ENCODE measurements at places on chromosomes 3 and 15. TPM values are rescaled to one million over a fixed set of nuclear protein-coding genes. Genes with fewer than 3 reads are reported as not detected.

DNA sequence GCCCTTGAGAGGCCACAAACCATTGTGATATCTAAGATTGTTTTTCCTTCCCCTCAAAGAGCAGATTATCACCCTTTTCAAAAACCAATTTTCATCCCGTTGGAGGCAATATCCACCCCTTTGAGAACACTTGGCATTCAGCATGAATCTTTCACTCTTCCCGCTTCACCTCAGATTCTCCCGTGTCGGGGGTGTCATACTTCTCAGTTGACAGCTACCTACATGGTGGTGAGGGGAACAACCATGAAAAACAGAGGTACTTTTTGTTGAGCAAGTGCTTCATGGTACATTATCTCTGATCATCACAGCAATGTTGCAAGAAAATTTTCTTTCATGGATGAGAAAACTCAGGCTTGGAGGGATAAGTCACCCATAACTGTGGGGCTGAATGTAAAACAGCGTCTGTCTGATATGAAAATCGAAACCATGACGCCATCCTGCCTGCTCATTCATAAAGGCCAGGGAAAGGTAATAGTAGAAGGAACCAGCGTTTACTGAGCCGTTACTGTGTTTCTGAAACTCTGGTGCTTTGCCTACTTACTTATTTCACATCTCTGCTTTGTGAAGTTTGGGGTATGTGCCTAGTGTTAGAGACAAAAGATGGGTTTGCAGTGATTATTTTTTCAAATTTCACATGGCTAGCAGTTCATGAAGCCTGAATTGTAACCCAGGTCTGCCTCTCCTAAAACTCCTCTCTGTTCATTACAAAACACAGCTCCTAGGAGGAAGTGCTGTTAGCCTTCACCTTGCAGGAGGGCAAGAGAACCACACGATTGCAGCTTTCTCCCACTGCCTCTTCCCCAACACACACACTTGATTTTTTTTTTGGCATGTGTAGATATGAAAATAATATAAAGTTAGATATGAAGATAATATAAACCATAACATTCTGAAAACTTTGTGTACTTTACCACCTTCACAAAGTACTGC, 35.4 kb downstream of the SV2B start:
- no peak overlapping the region for H3K27ac ChIP-seq
- no peaks in the 10 kb centered on the region for H3K4me1 ChIP-seq
- peaks cover 27% of the 10 kb centered on the region for H3K27me3 ChIP-seq
- no peaks in the 10 kb centered on the region for H3K36me3 ChIP-seq

- peak; percentile 24 for DNase-seq
- no peaks in the 10 kb centered on the region for H3K36me3 ChIP-seq
- H3K4me3 ChIP-seq = no peak overlapping the region
Measured at GRCh38 chr3:2303566-2303965, 204.9 kb downstream of the CNTN4 start.

DNA sequence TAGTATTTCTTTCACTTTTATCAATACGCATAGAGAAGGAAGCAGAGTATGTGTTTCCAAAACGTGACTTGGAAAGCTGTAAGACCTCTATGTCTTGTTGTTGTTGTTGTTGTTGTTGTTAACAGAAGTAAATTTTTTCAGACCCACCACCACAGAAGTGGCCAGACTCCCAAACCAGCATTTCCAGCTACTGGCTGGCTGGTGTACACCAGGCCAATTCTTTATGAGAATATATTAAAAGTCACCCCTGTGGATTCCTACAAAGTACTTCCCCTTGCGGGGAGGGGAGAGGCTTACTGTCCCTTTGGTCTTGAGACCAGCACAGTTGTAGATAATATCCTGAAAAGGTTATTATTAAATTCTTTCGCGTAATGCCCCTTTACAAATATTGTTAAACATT, 1.6 kb upstream of the FOXP1 start:
- no peaks in the 10 kb centered on the region for H3K36me3 ChIP-seq
- peak; percentile 26 for DNase-seq
- H3K27me3 ChIP-seq = no peaks in the 10 kb centered on the region
- H3K27ac ChIP-seq = peak overlapping the region; percentile 92
- peak overlapping the region; percentile 85 for H3K4me3 ChIP-seq

GRCh38 chr3:174336784-174337183, 522.4 kb upstream of the NAALADL2 start:
- no peaks in the 10 kb centered on the region for H3K27me3 ChIP-seq
- H3K4me1 ChIP-seq = no peaks in the 10 kb centered on the region
- H3K36me3 ChIP-seq = no peaks in the 10 kb centered on the region

Gene KIF7
- 0.37 TPM for total RNA-seq

DNA sequence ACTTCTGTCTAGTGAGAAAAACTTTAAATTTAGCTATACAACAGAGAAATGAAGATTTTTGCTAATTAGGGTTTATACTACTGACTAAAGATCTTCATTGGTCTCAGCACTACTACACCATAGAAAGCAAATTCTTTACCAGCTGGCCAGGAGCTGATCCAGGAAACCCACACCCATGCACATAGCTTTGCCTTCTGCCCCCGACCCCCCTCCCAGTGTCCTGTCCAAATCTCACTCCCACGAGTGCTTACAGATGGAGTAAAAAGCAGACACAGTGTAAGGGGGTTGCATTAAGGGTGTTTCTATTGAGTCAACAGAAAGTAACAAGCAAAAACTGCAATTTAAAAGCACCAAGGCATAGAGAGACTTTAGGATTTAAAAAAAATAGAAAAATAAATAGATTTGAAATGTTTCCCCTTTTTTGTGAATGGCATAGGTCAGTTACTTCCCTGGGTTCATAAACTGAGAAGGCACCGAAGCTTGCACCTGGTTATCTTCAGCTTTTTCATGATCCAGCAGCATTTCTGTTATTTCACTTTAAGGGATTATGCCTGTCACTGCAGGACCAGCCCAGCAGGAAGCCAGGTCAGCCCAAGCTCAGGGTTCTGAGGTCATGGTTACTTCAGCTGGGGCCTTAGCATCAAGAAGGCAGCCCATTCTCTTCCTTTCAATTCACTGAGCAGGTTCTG, 124.3 kb downstream of the CTNNB1 start:
- no peaks in the 10 kb centered on the region for H3K4me1 ChIP-seq
- no peaks in the 10 kb centered on the region for H3K36me3 ChIP-seq
- no peak overlapping the region for H3K4me3 ChIP-seq
- DNase-seq = no peak

DNA sequence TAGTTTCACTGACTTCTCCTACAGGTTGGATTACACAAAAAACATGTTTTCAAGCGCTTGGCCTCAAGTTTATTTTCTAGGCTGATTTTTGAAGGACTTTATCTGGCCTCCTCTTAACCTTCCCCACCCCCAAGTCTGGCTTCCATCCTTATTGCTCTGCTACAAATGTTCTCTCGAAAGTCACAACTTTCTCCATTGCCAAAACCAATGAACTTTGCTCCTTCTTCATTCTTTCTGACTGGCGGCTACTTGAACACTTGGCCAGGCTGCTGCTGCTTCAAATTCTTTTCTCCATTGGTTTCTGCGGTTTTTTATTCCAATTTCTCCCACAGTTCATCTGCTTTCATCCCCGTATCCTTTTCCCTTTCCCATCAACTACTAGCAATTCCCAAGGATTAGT, 106.6 kb downstream of the TOP2B start:
- no peak overlapping the region for H3K4me3 ChIP-seq
- peaks cover 3% of the 10 kb centered on the region for H3K27me3 ChIP-seq
- H3K36me3 ChIP-seq = no peaks in the 10 kb centered on the region
- DNase-seq = no peak
- H3K27ac ChIP-seq = no peak overlapping the region
- H3K4me1 ChIP-seq = no peaks in the 10 kb centered on the region

DNA sequence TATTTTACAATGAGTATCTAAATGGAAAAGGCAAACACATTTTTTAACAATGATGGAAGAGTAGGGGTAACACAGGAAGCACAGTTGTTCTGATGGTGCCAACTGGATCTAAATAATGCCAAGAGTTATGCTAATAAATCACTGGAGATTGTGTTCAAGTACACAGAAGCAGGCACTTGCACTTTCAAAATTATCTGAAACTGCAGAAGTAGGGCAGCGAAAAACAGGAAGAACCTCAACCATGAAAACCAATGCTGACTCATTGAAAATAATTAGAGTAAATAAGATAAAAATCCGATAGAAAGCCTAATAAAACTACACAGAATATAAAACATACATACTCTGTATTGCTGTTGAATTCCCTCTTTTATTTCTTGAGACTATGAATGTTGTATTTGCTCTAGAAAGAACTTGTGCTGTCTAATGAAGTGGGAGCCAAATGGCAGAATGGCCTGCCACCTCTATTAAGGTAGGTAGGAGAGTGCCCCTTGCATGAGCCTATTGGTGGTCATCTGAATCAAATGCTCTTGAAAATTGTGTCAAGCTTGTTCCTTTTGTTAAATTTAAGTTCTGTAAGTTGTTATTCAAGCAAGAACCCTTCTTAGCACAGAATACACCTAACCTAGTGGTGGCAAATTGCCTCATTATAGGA, 93.7 kb downstream of the ABI3BP start:
- peaks cover 8% of the 10 kb centered on the region for H3K27me3 ChIP-seq
- no peak for DNase-seq
- peaks cover 5% of the 10 kb centered on the region for H3K4me1 ChIP-seq
- no peaks in the 10 kb centered on the region for H3K36me3 ChIP-seq

DNA sequence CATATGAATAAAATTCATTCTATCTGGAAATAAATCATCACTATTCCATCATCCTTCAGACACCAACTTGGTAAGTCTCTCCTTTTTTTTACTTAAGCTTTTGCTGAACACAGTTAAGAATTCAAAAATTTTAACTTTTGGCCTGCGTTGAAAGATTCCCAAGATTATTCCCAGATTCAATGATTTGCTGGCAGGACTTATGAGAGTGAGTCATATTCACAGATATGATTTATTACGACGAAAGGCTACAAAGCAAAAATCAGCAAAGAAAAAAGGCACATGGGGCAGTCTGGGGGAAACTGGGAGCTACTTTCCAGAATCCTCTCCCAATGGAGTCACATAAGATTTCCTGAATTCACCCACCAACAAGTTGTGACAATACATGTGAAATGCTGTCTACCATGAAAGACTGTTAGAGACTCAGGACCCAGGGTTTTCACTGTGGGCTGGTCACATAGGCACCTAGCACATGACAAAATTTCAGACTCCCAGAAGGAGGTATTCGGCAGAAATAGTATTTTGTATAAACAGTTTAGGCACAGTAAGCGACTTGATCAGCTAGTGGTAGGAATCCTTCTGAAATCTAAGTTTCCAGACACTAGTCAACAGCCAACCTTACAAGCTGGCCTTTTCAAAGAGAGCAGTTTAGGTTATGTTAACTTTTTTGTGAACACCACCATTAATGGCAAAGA, 82.1 kb downstream of the DLG1 start:
- H3K36me3 ChIP-seq = peaks cover 18% of the 10 kb centered on the region
- H3K4me1 ChIP-seq = peaks cover under 1% of the 10 kb centered on the region
- no peak overlapping the region for H3K27ac ChIP-seq
- no peak for DNase-seq

- H3K27me3 ChIP-seq = peaks cover 24% of the 10 kb centered on the region
- DNase-seq = no peak
- no peaks in the 10 kb centered on the region for H3K4me1 ChIP-seq
- no peak overlapping the region for H3K27ac ChIP-seq
Measured at GRCh38 chr3:126971891-126972351, 11.0 kb upstream of the PLXNA1 start.

All from activated CD8-positive, alpha-beta T cell treated with anti-CD3 and anti-CD28 coated beads, Interleukin-2, amount 10 ng/mL, durations not matched to agents 7 days and 5 days (primary cell).